ENCODE measurements at places on chromosomes 12 and 14.

DNA sequence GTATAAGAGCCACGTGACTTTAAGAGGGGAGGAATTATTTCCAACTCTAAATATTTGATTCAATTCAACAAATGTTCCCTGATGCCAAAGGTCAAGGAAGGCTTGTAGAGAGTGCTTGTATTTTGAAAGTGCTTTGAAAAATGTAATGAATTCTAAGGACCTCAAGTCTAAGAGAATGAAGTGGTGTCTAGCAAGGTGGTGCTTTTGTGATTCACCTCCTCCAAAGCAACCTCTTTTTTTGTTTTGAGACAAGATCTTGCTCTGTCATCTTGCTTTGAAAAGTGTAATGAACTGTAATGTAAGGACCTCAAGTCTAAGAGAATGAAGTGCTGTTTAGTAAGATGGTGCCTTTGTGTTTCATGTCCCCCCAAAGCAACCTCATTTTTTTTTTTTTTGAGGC lies 13.7 kb downstream of the AK7 start:
- no peak for DNase-seq

- DNase-seq, result no peak
Measured at GRCh38 chr12:76308866-76309265, 39.3 kb downstream of the BBS10 start.

- DNase-seq, result peak; percentile 22
Measured at GRCh38 chr12:127650626-127651025, 616.3 kb upstream of the TMEM132C start.

GRCh38 chr14:73198253-73198652 lies 39.1 kb upstream of the PAPLN start:
- no peak for DNase-seq

GRCh38 chr12:78696267-78696666 lies 168.3 kb upstream of the SYT1 start:
- DNase-seq, result no peak

GRCh38 chr12:119019166-119019565 lies 37.8 kb downstream of the SRRM4 start:
- no peak for DNase-seq

GRCh38 chr14:61877035-61877390 lies 114.8 kb downstream of the SNAPC1 start:
- DNase-seq, result no peak

DNA sequence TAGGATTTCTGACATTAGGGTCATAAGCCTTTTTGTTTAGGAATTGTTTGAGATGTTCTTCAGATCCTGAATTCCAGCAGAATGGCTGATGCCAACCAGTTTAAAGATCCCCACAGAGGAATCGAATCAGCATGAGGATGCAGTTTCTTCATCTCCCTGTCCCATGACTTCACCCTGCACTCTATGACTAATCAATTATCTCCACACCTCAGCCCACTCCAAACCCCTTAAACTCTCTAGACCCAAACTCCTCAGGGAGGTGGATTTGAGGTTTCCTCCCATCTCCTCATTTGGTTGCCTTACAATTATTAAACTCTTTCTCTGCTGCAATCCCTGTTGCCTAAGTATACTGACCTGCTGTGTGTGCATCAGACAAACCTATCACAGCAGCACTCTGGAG lies 86.5 kb upstream of the CRY1 start:
- no peak for DNase-seq

- DNase-seq, result peak; percentile 87
Measured at GRCh38 chr12:57069523-57069922, 9.1 kb downstream of the NEMP1 start.

- no peak for DNase-seq
Measured at GRCh38 chr14:37417833-37418232, 177.2 kb downstream of the FOXA1 start.

DNA sequence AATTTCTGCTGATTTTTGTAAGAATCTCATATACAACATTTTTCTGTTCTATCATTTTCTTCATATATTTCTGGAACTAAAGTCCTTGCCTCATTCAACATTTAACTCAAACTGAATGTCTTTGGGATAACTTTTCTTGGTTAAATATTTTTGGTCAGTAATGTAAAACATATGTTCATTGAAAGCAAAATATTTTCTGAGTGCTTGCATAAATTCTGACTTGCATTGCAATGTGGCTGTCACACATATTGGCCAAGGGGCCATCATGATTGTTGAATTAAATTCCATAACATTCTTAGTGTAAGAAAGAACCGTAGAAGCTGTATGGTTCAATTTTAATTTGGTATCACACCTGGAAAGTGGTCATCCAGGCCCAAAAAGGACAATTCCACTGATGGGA lies 369.4 kb downstream of the GALC start:
- DNase-seq, result no peak

DNA sequence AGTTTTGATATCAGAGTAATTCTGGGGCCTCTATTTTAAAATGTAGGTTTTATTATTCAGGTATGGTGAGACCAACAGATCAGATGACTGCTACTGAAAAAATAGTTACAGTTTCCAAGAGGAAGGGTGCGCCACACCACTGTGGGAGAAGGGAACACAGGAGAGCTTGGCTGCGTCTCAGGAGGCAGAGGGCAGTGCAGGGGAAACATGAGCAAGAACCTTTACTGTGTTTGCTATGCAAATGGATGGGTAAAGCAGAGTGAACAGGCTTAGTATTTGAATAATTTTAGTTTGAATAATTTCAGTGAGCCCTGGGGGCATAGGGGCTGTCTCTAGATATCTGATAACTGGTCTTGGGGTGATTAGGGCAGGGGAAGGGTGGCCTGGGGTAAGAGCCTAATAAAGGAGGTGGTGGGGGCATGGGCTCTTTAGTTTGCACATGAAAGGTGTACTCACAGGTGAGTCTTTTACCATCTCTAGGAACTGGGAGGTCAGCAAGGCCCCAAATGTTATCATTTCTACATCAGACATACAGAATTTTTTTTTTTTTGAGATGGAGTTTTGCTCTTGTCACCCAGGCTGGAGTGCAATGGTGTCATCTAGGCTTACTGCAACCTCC lies 196.8 kb upstream of the NEDD1 start:
- DNase-seq, result no peak

DNA sequence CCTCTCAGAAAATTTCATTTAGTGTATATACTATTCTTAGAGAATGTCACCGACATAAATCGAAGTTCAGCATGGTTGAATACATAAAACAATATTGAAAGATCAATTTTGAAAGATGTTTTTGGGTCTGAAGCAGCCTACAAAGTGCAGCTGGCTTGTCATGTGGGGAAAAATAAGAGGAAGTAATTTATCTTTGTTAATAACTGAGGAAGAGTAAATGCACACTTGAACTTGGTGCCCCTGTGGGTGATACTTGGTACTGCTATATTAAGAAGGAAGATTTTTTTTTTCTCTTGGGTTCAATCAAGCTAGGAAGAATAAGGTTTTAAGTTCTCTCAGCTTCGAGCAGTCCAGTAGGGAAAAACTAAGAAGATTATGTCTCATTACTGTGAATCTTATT lies 661.3 kb downstream of the RPL10L start:
- DNase-seq, result no peak

GRCh38 chr12:103994235-103994634 lies 28.6 kb downstream of the TDG start:
- no peak for DNase-seq

DNA sequence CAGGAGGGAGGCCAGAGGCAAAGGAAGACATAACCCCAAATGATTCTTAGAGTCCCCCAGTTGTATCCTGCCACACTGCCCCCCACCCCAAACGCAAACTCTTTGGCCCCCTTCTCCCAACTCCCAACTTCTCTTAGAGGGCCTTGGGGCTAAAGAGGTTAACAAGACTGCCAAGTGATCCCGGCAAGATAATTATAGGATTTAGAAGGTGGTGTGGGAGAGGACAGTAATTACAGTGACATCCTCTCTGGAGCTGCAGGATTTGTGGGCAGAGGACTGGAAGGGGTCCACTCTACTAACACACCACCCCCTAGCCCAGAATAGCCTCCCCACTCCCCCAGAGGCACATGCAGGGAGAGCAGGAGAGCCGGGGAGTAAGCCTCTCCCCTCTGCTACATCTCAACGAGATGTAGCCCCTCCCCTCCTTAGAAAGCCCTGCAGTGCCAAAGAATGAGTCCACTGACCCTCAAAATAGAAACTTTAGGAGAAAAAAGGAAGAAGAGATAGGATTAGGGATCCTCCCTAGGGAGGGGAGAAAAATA lies 5.3 kb upstream of the GDF11 start:
- no peak for DNase-seq

DNA sequence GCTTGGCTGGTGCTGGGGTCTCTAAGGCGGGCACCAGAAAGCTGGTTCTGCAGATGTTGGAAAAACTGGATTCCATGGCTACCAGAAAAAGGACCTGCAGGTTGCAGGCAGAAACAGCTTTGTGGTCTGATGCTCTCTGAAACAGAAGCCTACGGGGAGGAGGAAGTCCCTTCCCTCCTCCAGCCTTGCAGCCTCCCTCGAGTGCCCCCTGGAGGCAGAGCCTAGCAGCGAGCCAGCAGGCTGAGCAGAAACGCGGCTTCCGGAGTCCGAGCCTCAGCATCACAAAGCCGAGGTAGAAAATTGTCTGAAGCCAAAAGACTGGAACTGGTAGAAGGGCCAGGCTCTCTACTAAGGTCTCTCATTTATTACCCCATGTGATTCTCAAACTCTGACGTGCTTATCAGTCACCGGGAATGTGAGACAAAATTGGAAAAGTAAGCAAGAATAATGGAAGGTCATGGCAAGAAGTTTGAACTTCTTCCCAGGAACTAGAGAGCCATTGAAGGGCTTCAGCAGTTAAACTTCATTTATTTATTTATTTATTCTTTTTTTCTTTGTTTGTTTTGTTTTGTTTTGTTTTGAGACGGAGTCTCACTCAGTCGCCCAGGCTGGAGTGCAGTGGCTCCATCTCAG lies 82.2 kb upstream of the CPSF6 start:
- peak; percentile 81 for DNase-seq

GRCh38 chr14:92848887-92849286 lies 54.8 kb downstream of the GOLGA5 start:
- no peak for DNase-seq

Data from iris pigment epithelial cell (primary cell).